Esophagus squamous epithelium (tissue), 5 donors: ENCODE measurements at places on chromosomes 1 and 21. TPM values are rescaled to one million over a fixed set of nuclear protein-coding genes. Genes with fewer than 3 reads are reported as not detected.

PPFIA4 gene
- 1.7 TPM for total RNA-seq

- H3K27me3 ChIP-seq, result no peaks in the 10 kb centered on the region
- H3K36me3 ChIP-seq, result no peaks in the 10 kb centered on the region
- no peak for DNase-seq
- H3K27ac ChIP-seq, result no peak overlapping the region
- H3K4me1 ChIP-seq, result no peaks in the 10 kb centered on the region
Measured at GRCh38 chr1:187788718-187789117, 960.0 kb downstream of the PLA2G4A start.

- no peaks in the 10 kb centered on the region for H3K36me3 ChIP-seq
- H3K27me3 ChIP-seq, result no peaks in the 10 kb centered on the region
- H3K4me3 ChIP-seq, result no peak overlapping the region
Measured at GRCh38 chr1:163414778-163415177, 93.0 kb downstream of the NUF2 start.

DNA sequence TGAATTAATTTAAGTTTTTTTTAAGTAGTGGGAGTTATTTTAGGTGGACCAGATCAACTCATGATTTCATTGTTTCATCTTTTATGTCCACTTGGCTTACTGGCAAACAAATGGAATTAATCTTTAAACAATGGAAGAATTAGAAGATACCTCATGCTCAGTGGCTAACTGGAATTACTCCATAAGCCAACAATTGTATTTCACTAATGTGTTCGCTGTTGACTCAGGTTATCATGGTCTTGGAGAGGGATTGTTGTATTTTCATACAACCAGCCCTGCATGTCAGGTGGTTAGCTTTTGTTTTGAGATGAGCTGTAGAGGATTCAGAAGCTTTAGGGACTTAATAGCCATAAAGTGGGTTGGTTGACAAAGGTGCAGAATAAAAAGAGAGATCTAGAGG lies 57.2 kb upstream of the HMCN1 start:
- H3K36me3 ChIP-seq, result no peaks in the 10 kb centered on the region
- H3K27me3 ChIP-seq, result no peaks in the 10 kb centered on the region
- no peaks in the 10 kb centered on the region for H3K4me1 ChIP-seq

AQP10 gene
- not detected for total RNA-seq

GRCh38 chr1:101943237-101943636 lies 53.5 kb downstream of the OLFM3 start:
- DNase-seq, result no peak
- no peak overlapping the region for H3K4me3 ChIP-seq

CFHR5 gene
- not detected for total RNA-seq

TAL1 gene
- total RNA-seq, result 3.6 TPM

GRCh38 chr1:238767321-238767720 lies 619.0 kb upstream of the CHRM3 start:
- H3K4me1 ChIP-seq, result no peaks in the 10 kb centered on the region
- H3K27ac ChIP-seq, result no peak overlapping the region
- no peaks in the 10 kb centered on the region for H3K27me3 ChIP-seq

- no peak overlapping the region for H3K27ac ChIP-seq
- no peaks in the 10 kb centered on the region for H3K27me3 ChIP-seq
- H3K36me3 ChIP-seq, result no peaks in the 10 kb centered on the region
Measured at GRCh38 chr1:194296201-194296600, 1109.8 kb upstream of the B3GALT2 start.

DNA sequence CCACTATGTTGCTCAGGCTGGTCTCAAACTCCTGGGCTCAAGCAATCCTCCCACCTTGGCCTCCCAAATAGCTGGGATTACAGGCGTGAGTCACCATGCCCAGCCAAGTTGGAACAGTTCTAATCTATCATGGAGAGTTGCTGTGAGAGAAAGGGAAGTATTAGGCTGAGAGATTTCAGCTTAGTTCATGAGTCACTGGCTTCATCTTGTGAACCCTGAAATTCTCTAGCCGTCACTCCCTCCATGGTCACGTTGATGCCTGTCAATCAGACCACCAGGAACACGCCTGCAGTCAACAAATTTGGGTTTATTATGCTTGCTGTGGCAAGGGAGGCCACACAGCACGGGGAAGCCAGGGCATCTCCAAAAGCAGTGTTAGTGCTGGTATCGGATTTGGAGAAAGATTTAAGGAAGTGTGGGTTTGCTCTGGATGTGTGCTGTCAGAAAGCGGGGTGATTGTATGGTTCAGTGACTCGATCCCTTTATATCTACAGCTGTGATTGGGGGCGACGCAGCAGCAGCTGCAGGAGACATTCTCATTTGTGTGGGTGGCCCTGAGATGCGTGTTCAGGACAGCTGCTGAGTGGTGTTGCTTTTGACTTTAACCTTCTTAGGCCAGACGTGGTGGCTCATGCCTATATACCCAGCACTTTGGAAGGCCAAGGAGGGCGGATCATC lies 18.7 kb downstream of the UQCRHL start:
- peak overlapping the region; percentile 35 for H3K27ac ChIP-seq
- H3K27me3 ChIP-seq, result no peaks in the 10 kb centered on the region

- no peak overlapping the region for H3K27ac ChIP-seq
- H3K4me1 ChIP-seq, result no peaks in the 10 kb centered on the region
- no peaks in the 10 kb centered on the region for H3K27me3 ChIP-seq
Measured at GRCh38 chr1:197180252-197180878, 33.9 kb upstream of the ASPM start.

DNA sequence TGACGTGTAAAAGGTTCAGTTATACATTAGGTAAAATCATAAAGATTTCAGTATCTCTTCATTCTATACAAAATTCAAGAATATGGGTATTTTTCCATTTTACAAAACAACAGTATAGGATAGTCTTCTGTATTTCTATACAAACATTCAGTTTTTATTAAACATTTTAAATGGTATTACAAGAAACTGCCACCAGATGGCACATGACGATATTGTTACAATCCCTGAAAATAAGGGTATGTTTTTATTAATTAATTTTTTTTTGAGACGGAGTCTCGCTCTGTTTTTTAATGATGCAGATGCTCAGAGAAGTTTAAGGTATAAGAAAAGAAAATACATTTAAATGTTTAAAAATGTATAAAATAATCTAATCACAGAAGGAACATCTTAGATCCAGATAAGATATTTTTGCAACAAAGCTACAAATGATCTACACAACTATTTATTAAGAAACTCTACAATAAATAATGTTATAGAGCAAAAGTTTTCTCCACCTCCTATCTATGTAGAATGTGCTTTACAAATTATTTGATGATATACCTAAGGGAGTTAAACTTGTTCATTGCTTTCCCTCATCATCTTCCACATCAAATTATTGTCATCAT lies 23.5 kb upstream of the RSBN1 start:
- no peak overlapping the region for H3K4me3 ChIP-seq
- DNase-seq, result no peak
- no peak overlapping the region for H3K27ac ChIP-seq
- no peaks in the 10 kb centered on the region for H3K36me3 ChIP-seq

DNA sequence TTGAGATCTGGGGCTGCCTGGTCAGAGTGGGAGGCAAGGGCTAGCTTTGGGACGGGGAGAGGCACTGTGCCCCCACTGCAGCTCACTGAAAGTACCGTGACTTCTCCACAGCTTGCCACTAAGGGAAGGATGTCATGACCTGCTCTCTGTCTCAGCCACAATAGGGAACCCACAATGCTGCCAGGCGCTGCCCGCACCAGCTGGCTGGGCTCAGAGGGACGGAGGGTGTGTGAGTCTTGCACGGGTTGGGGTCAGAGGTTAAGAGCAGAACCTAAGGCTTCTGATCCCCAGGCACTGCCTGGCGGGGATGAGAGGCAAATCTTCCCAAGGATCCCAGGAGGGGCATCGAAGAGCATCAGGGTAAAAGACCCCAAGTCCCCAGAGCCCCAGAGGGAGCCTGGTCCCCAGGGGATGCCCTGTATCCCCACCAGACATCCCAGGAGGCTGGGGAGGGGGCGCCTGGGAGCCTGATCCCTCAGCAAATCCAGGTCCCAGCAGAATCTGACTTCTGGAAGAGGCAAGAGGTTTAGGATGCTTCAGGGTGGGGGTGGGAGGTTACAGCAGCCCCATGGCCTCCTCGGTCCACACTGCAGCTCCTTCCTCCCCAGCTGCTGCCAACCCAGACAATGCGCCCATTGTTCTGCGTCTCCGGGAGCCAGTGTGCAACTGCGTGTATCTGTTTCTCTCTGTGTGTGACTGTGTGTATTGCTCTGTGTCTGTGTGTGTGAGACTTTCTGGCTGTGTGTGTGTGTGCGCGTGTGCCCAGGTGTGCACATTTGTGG lies 2.0 kb upstream of the MARCKSL1 start:
- H3K36me3 ChIP-seq, result no peaks in the 10 kb centered on the region
- peaks cover 59% of the 10 kb centered on the region for H3K4me1 ChIP-seq
- H3K4me3 ChIP-seq, result no peak overlapping the region
- H3K27me3 ChIP-seq, result no peaks in the 10 kb centered on the region
- DNase-seq, result no peak

MFAP2 gene
- total RNA-seq, result 4.2 TPM

DNA sequence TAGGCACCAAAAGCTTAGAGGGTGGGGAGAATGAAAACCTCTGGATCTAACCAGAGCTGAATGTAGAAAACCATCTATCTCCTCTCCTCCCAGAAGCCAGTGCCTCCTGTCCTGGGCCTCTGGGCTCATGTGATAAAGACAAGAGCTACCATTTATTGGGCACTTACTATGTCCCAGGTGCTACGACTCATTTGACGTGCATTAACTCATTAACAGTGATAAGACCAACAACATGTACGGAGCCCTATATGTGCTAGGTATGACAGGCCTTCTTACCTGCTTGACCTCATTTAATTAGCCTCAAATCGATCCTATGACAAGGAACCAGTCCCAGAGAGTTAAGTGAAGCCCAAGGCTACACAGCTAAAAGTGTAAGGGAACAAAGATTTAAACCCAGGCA lies 19.7 kb downstream of the CAPZB start:
- H3K27ac ChIP-seq, result peak overlapping the region; percentile 91
- peaks cover 17% of the 10 kb centered on the region for H3K36me3 ChIP-seq
- DNase-seq, result no peak

GRCh38 chr1:214838351-214838750 lies 235.4 kb downstream of the CENPF start:
- no peaks in the 10 kb centered on the region for H3K4me1 ChIP-seq
- H3K36me3 ChIP-seq, result no peaks in the 10 kb centered on the region
- H3K27me3 ChIP-seq, result no peaks in the 10 kb centered on the region
- no peak for DNase-seq
- H3K4me3 ChIP-seq, result no peak overlapping the region
- H3K27ac ChIP-seq, result no peak overlapping the region

DNA sequence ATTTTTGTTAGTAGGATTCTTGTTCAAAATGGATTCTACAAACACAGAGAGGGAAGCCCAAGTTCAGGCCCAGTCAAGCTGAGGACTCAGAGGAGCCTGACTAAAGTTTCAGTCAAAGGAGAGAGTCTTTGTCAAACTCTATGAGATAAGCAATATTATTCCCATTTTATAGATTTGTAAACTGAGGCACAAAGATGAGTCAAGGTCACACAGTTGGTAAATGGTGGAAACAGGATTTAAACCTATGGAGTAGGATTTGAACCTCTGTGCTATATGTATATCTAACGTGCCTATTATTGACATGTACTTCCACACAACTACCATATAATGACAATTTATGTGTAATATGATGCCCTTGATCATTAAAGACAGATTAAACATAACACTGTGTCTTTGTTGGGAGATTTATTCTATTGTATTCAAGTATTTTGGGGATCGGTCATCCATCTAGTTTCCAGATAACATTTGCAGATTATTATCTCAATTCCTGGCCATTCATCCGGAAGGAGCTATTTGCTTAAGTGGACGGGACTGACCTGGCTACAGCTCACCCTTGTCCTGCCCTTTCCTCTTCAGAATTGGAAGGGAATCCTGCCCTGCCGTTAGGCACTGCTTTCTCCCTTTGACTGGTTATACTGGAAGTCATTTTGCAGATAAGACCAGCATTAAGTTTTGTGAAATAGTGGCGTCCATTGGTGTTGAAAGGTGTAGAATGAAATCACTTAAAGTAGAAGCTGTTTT lies 86.1 kb upstream of the LMO4 start:
- H3K36me3 ChIP-seq, result no peaks in the 10 kb centered on the region
- DNase-seq, result no peak
- H3K4me3 ChIP-seq, result no peak overlapping the region
- no peaks in the 10 kb centered on the region for H3K4me1 ChIP-seq
- H3K27me3 ChIP-seq, result no peaks in the 10 kb centered on the region
- no peak overlapping the region for H3K27ac ChIP-seq

C2CD4D gene
- total RNA-seq, result not detected

GPR25 gene
- total RNA-seq, result not detected

- no peak for DNase-seq
- no peak overlapping the region for H3K4me3 ChIP-seq
- peak overlapping the region; percentile 71 for H3K27ac ChIP-seq
- no peaks in the 10 kb centered on the region for H3K27me3 ChIP-seq
- no peaks in the 10 kb centered on the region for H3K36me3 ChIP-seq
Measured at GRCh38 chr1:183310753-183311479, 107.3 kb downstream of the NMNAT2 start.

KRTAP13-2 gene
- total RNA-seq, result not detected

- DNase-seq, result no peak
- H3K4me3 ChIP-seq, result no peak overlapping the region
- H3K27me3 ChIP-seq, result no peaks in the 10 kb centered on the region
Measured at GRCh38 chr1:24477309-24477708, 25.3 kb upstream of the RCAN3 start.

- DNase-seq, result no peak
- H3K4me1 ChIP-seq, result peaks cover 12% of the 10 kb centered on the region
- no peak overlapping the region for H3K4me3 ChIP-seq
- no peaks in the 10 kb centered on the region for H3K27me3 ChIP-seq
- H3K27ac ChIP-seq, result no peak overlapping the region
- H3K36me3 ChIP-seq, result no peaks in the 10 kb centered on the region
Measured at GRCh38 chr1:186996816-186997215, 168.1 kb downstream of the PLA2G4A start.

GRCh38 chr1:82162486-82163420 lies 362.0 kb downstream of the ADGRL2 start:
- H3K36me3 ChIP-seq, result no peaks in the 10 kb centered on the region
- H3K27me3 ChIP-seq, result no peaks in the 10 kb centered on the region
- H3K4me1 ChIP-seq, result peaks cover 39% of the 10 kb centered on the region
- no peak overlapping the region for H3K27ac ChIP-seq
- no peak overlapping the region for H3K4me3 ChIP-seq

- no peak overlapping the region for H3K27ac ChIP-seq
- H3K27me3 ChIP-seq, result no peaks in the 10 kb centered on the region
- peaks cover 41% of the 10 kb centered on the region for H3K4me1 ChIP-seq
- no peak for DNase-seq
Measured at GRCh38 chr1:209723756-209724693, 19.4 kb downstream of the HSD11B1 start.

- no peaks in the 10 kb centered on the region for H3K4me1 ChIP-seq
- no peaks in the 10 kb centered on the region for H3K27me3 ChIP-seq
- no peaks in the 10 kb centered on the region for H3K36me3 ChIP-seq
- no peak overlapping the region for H3K4me3 ChIP-seq
Measured at GRCh38 chr1:90613371-90613770, 103.7 kb downstream of the BARHL2 start.

LRRC38 gene
- not detected for total RNA-seq

SMG7 gene
- 31.9 TPM for total RNA-seq

TMEM81 gene
- total RNA-seq, result 1.7 TPM

PTTG1IP gene
- total RNA-seq, result 110 TPM

- H3K27ac ChIP-seq, result no peak overlapping the region
- H3K27me3 ChIP-seq, result no peaks in the 10 kb centered on the region
- no peaks in the 10 kb centered on the region for H3K36me3 ChIP-seq
- no peak overlapping the region for H3K4me3 ChIP-seq
Measured at GRCh38 chr1:94621395-94621794, 79.8 kb upstream of the F3 start.
